ENCODE measurements at places on chromosomes 11 and 22. TPM values are rescaled to one million over a fixed set of nuclear protein-coding genes. Genes with fewer than 3 reads are reported as not detected.

The GRAP2 gene
- 1.8 TPM for total RNA-seq

The MYOD1 gene
- total RNA-seq = not detected

The CDC42EP1 gene
- 4.8 TPM for total RNA-seq

GRCh38 chr11:17296852-17297559, 20.5 kb downstream of the NUCB2 start:
- no peaks in the 10 kb centered on the region for H3K27me3 ChIP-seq
- H3K4me1 ChIP-seq = no peaks in the 10 kb centered on the region
- H3K4me3 ChIP-seq = no peak overlapping the region
- no peak for DNase-seq
- H3K36me3 ChIP-seq = peaks cover 7% of the 10 kb centered on the region

DNA sequence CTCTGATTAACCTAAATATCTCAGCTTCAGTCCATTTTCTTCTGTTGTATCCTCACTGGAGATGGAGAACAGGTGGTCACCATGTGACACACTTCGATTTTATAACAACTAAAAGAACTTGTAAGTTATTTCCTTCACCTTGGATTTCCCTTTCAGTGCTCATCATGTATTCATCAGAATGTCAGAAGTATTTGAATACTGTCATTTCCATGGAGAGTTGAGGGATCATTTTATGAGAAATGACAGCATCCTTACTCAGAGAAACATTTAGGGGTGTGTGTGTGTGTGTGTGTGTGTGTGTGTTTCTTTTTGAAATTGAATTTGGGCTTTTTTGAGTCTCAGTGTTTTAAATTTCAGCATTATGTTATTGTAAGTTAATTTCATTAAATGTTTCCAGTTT, 205.8 kb downstream of the ARHGAP42 start:
- H3K4me1 ChIP-seq = no peaks in the 10 kb centered on the region
- no peak overlapping the region for H3K4me3 ChIP-seq
- no peak overlapping the region for H3K27ac ChIP-seq
- no peaks in the 10 kb centered on the region for H3K27me3 ChIP-seq

DNA sequence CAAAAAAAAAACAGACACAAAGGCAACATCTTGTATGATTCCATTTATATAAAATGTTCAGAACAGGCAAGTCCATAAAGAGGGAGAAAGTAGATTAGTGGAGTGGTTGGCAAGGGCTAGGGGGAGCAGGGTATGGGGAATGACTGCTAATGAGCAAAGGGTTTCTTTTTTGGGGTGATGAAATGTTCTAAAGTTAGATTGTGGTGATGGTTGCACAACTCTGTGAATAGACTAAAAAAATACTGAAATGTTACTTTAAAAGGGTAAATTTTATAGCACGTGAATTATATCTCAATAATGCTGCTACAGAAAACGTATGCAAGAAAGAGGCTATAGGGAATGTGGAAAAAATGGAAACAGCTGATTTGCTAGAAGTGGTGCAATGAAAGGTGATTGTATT, 155.1 kb downstream of the TENM4 start:
- H3K27ac ChIP-seq = no peak overlapping the region
- H3K27me3 ChIP-seq = no peaks in the 10 kb centered on the region
- no peaks in the 10 kb centered on the region for H3K36me3 ChIP-seq
- no peak for DNase-seq
- no peak overlapping the region for H3K4me3 ChIP-seq

GRCh38 chr11:94926698-94927237, 46.6 kb downstream of the CWC15 start:
- no peaks in the 10 kb centered on the region for H3K27me3 ChIP-seq
- H3K4me3 ChIP-seq = no peak overlapping the region
- H3K4me1 ChIP-seq = peaks cover 33% of the 10 kb centered on the region
- no peak for DNase-seq
- no peaks in the 10 kb centered on the region for H3K36me3 ChIP-seq
